ENCODE measurements at places on chromosomes 12 and 14. TPM values are rescaled to one million over a fixed set of nuclear protein-coding genes. Genes with fewer than 3 reads are reported as not detected.

ZFHX2 gene
- 0.90 TPM for total RNA-seq

ENDOU gene
- total RNA-seq, result not detected

DNA sequence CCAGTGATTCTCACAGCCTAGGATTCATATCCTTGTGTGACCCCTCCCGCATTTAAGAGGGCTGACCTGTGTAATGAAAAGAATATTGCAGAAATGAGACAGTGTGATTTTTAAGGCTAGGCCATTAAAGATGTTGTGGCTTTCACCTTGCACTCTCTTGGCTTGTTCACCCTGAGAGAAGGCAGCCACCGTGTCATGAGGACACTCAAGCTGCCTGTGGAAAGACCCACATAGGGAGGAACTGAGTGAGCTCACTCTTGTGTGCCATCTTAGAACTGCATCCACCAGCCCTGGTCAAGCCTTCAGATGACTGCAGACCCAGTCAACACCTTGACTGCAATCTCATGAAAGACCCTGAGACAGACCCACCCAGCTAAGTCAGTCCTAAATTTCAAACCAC is 46.3 kb upstream of the TMPO start:
- no peak overlapping the region for H3K4me3 ChIP-seq
- peaks cover 12% of the 10 kb centered on the region for H3K27me3 ChIP-seq
- no peaks in the 10 kb centered on the region for H3K36me3 ChIP-seq
- H3K27ac ChIP-seq, result no peak overlapping the region
- no peak for DNase-seq

DNA sequence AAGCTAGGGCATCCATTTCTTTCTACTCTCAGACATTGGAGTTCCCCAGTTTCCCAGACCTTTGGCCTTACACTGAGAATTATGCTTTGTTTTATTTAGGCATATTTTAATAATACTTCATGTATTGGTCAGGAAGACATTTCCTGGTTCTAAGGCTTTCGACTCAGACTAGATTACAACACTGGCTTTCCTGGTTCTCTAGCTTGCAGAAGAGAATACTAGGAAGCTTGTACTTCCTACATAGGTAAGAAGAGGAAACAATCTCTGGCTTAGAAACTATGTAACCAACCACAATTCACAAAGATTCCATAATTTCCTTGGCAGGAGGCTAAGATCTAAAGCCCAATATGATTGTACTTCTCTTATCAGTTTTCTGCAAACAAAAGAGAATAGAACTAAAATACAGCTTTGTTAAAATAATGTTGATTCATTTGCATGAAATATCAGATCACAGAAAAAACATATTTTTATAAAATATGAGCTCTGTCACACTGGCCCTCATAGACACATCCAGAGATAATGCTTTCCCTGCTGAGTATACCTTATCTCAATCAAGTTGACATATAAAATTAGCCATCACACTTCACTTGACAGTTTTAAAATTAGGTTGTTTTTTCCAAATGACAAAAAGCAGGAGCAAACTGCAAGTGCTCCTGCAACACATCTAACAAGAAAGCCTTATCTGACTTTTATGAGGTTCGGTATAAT is 30.5 kb downstream of the CLEC2D start:
- DNase-seq, result no peak
- no peaks in the 10 kb centered on the region for H3K27me3 ChIP-seq
- H3K4me1 ChIP-seq, result peaks cover 72% of the 10 kb centered on the region
- no peak overlapping the region for H3K27ac ChIP-seq
- no peak overlapping the region for H3K4me3 ChIP-seq

- no peaks in the 10 kb centered on the region for H3K36me3 ChIP-seq
- H3K27ac ChIP-seq, result no peak overlapping the region
- peaks cover 2% of the 10 kb centered on the region for H3K27me3 ChIP-seq
- DNase-seq, result no peak
These were observed 11.8 kb upstream of the POLR3B start for GRCh38 chr12:106345746-106346145.

HOXC10 gene
- total RNA-seq, result not detected

GRCh38 chr12:29314416-29314815 is 66.6 kb downstream of the ERGIC2 start:
- no peak overlapping the region for H3K4me3 ChIP-seq
- H3K27ac ChIP-seq, result no peak overlapping the region
- no peaks in the 10 kb centered on the region for H3K27me3 ChIP-seq
- no peak for DNase-seq
- peaks cover 12% of the 10 kb centered on the region for H3K4me1 ChIP-seq
- H3K36me3 ChIP-seq, result peaks cover 4% of the 10 kb centered on the region

MEG3 gene
- total RNA-seq, result not detected

DNA sequence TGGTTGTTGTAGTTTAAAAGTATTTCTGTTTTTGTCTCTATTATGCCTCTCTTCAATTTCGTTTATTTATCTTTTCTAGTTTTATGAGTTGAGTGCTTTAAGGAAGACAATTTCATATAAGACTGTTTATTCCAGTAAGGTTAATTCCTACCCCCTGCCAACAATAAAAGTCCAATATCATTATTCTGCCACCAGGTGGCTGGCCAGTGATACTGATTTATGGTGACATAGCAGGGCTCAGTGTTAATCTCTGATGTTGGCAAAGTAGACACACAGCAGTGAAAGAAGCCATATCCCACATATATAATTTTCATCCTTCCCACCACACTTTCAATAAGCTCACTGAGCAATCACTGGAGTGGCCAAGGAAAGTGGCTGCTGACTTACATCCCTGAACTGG is 69.0 kb upstream of the BMP4 start:
- H3K27me3 ChIP-seq, result no peaks in the 10 kb centered on the region
- DNase-seq, result no peak
- no peaks in the 10 kb centered on the region for H3K4me1 ChIP-seq
- no peak overlapping the region for H3K4me3 ChIP-seq
- no peaks in the 10 kb centered on the region for H3K36me3 ChIP-seq

DNA sequence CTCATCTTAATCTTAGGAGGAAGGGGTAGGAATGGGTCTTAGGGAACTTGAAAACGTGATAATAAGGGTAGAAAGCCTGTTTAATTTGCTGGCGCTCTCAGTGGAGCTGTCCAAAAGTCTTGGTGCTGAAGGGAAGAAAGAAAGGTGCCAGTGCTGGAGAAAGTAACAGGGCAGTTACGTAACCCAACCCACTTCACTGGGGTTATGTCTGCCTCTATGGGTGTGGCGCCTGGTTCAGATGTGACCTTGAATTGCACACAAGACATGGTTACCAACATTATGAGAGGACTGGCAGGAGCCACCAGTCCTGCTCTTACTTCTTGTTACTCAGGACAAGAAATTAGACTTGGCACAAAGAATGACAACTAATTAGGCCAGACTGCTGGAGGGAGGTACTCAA is 18.6 kb upstream of the GPATCH2L start:
- peaks cover 2% of the 10 kb centered on the region for H3K36me3 ChIP-seq
- no peak overlapping the region for H3K4me3 ChIP-seq
- H3K27ac ChIP-seq, result no peak overlapping the region
- peaks cover 1% of the 10 kb centered on the region for H3K4me1 ChIP-seq
- DNase-seq, result peak; percentile 41

DNA sequence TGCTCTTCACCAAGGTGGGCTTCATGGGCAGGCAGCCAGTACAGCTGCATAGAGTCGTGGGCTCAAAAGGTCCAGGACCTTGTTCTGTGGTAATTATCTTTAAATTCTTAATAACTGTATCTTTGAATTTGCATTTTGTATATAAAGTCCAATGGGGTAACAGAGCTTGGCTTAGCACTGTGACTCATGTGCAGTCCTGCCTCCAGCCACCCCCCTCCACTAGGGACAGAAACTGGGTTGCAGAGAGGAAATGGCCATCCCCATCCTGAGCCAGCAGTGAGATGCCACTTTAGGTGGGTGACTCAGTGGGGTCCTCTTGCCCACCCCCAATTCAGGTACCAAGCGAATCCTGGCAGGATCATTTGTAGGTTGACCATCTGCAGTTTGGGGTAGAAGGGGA is 48.1 kb downstream of the EPS8 start:
- H3K4me1 ChIP-seq, result no peaks in the 10 kb centered on the region
- no peak overlapping the region for H3K27ac ChIP-seq
- peaks cover 2% of the 10 kb centered on the region for H3K27me3 ChIP-seq
- DNase-seq, result no peak
- no peaks in the 10 kb centered on the region for H3K36me3 ChIP-seq

GRCh38 chr12:103956509-103957027 is 9.1 kb upstream of the TDG start:
- peak overlapping the region; percentile 98 for H3K4me3 ChIP-seq
- H3K27ac ChIP-seq, result peak overlapping the region; percentile 98
- peaks cover 41% of the 10 kb centered on the region for H3K4me1 ChIP-seq
- no peaks in the 10 kb centered on the region for H3K27me3 ChIP-seq
- peaks cover 32% of the 10 kb centered on the region for H3K36me3 ChIP-seq
